ENCODE measurements at places on chromosomes 5 and 9.

DNA sequence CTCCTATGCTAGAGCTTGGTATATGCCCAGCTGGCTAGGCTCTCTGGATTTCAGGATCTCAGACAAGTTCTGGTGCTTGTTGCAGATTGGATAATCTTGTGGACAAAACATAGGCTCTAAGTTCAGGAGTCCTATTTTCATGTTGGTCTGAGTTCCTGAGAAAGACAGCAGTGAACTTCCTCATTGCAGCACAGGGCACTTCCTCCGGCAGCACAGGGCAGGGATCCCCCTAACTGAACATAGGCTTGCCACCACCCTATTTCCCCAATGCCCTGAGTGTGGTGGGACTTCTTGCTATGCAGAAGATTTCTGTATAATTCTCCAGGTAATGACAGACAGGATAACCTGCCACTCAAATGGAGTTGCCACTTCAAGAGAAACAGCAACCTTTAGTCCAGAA is 220.1 kb downstream of the PIK3R1 start:
- DNase-seq: no peak

DNA sequence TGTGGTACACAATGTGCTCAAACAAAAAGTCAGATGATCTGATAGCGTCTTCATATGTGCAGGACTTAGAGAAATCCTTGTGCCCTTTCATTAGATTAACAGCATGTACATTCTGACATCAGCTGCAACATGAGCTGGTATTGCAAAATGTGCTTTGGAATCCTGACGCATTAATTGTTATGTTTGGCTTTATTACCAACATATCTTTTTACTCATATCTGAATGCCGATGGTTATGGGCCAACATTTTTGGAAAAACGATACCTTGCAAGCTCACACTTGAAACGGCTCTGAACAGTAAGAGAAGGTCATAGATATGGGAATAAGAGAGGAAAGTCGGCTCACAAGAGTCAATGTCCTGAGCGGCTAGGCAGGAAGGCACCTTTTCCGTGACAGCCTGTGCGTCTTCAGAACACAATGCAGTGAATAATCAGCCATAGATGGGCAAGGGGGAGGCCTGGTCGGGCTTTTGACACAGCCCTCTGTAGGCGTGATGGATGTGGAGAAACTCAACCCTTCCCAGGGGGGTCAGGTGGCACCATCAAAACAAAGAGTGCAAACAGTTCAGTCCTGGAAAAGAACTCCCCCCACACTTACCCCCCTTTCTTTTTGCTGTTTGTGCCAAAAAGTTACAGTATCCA is 36.4 kb upstream of the GAS1 start:
- no peak for DNase-seq

- no peak for DNase-seq
These were observed 1408.4 kb upstream of the WWC1 start for GRCh38 chr5:166883016-166883415.

DNA sequence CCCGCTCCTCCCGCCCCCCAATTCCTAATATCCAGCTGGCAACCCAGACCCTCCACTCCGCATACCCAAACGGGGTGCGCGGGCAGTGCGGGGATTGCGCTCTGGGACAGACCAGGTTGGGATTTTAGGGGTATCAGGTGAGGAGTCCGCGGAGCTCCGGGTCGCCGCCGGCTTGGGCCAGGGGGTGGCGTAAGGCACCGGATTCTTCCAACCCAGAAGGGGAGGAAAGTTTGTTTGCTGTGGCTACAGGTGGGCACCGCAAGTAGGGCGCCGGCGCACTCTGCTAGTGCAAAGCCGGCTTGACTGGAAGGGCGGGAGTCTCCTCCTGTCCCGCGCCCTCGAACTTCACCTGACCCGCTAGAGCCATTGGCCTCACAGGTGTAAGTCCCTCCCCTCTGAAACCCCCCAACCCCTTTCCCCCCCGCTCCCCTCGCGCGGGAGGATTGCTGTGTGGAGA is 709 bp downstream of the IQGAP2 start:
- DNase-seq: peak; percentile 81

GRCh38 chr5:135203593-135204036 is 169.6 kb upstream of the PITX1 start:
- DNase-seq: no peak

GRCh38 chr5:132764051-132764450 is 13.0 kb downstream of the SEPTIN8 start:
- no peak for DNase-seq

- no peak for DNase-seq
These were observed 11.8 kb upstream of the TMC1 start for GRCh38 chr9:72509635-72510034.

DNA sequence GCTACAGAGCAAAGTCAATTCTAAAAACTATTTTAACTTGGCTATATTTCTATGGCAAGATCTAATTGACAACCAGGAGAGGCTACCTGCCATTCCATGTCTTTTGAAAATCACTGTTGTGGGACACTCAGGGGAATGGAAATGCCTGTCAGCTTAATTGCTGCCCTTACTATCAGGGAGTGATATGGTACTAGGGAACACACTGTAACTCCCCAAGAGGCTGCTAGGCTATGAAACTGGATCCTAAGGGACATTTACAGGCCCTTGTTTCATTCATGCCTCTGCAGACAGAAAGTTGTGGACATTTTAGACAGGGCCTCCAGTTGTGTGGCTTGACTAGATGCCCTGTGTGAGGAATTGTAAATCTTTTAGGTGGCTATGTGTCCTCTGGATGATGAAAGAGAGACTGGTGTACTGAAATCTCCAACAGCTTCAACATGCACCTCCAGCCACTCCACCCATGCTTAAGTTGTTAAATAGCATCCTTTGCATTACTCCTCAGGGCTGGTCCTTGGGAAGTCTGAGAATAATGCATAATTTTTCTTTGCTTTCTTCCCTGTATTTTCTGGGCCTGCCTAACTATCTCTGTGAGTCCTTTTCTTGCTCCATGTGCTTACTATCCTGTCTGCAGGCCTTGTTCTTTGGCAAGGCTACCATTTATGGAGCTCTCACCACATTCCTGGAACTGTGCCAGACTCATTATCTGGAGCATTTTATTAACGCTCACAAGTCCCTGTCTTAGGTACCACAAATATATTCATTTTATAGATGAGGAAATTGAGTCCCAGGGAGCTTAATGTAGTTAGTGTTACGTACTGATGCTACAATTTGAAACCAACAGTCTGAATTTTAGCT is 3.2 kb downstream of the MROH2B start:
- no peak for DNase-seq

- DNase-seq: no peak
These were observed 89.6 kb downstream of the KIF4B start for GRCh38 chr5:155103146-155103545.

- DNase-seq: no peak
These were observed 79.4 kb downstream of the SNX24 start for GRCh38 chr5:122924719-122925395.

DNA sequence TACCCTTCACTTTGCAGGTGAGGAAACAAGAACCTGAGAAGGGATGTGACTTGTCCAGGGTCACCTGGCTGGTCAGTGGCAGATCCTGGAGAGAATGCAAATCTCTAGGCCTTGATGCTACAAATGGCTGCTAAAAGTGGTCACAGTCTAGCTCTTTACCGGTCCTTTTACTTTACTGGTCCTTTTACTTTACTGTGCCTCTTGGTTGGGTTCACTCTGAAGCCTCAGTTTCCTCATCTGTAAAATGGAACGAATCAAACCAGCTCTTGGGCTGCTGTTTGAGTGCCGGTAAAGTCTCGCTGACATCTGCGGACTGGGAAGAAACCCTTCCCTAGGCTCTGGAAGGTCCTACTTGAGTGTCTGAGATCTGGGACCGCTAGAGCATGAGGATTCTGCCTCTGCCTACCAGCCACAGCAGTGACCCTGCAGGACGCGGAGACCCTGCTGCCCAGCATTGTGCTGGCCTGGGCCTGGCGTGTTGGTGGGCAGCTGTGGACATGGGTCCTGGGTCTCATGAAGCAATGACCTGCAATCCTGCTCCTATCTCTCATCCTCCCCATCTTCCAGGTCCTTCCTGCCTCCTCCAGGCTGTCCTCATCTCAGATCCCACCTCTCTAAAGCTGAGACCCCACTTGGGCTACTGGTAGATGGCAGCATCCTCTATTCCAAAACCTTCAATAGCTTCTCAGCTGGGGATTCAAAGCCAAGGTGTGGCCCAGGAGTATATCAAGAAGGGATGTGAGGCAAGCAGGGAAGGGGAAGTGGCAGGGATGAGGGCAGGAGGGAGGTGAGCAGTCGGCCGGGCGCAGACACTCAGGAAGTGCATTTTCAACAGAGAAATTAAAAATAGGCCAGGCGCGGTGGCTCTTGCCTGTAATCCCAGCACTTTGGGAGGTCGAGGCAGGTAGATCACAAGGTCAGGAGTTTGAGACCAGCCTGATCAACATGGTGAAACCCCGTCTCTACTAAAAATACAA is 13.3 kb downstream of the CORO2A start:
- no peak for DNase-seq

DNA sequence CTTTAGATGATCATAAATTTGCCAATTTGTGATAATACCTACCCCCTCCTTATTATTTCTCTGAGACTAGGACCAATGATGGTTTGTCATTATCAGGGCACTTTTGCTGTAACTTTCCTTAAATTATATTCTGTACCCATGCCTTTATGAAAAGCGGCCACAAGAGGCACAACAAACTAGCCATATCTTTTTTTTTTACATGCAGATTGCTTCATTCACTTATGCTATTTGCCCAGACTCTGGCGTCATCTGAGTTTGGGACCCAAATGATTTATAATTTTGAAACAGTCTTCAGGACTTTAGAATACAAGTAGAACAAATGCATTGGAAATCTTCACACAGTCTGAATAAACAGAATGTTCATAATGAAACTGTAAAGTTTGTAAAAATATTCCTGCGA is 408.1 kb downstream of the MAT2B start:
- DNase-seq: no peak

GRCh38 chr5:77024490-77024889 is 5.7 kb upstream of the AGGF1 start:
- no peak for DNase-seq

GRCh38 chr5:109370343-109370742 is 39.4 kb downstream of the PJA2 start:
- DNase-seq: no peak

GRCh38 chr9:97473717-97474116 is 27.7 kb upstream of the TMOD1 start:
- no peak for DNase-seq

GRCh38 chr9:108478431-108479332 is 377.1 kb downstream of the ACTL7B start:
- DNase-seq: no peak

DNA sequence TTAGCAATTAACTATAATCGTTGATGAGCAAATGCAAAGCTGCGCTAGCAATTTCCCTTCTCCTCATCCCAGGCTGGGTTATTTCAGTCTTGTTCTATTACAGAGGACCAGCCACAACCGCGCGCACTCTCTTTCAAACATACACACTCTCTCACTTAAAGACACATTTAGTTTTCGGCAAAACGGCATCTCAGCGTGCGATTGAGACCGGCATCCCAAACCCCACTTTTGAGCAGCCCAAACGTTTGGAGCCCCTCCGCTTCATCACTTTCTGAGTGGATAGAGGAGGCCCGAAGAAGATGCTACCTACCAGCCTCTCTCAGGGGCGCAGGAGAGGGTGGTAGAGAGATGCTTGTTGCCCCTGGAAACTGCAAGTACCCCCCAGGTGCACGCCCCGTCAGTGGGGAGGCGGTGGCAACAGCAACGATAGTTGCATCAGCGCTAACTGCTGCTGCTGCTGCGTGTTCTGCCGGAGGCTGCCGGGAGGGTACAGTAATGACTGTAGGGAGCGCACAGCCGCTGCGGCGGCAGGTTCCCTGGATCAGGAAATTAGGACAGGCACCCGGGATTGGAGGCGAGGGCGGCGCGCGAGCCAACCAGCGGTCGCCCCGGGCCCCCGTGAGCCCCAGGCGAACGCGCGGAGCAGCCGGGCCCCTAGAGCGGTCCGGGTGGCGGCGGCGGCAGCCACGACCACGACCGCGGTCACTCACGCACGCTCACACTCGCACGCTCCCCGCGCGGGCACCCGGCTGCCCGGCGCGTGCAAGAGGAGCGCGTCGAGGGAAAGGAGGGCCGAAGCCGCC is 467 bp upstream of the VLDLR start:
- DNase-seq: peak; percentile 71

DNA sequence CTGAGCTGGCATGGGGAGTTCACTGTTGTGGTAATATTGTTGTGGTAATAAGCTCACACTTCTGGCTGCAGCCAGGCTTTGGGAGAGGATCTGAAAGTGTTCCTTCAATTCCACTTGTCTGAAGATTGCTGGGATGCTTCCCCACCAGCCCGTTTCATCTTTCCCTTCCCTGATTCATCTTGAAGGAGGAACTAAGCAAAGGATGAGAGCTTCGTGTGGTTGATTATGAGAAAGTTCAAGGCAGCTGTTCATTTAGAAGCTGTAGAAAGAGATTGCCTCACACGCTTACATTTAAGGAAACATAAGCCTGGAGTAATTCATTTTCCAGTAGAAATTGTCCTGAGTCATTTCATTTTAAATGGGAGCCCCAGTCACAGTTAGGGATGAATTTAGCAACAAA is 122.4 kb upstream of the GAS1 start:
- no peak for DNase-seq

DNA sequence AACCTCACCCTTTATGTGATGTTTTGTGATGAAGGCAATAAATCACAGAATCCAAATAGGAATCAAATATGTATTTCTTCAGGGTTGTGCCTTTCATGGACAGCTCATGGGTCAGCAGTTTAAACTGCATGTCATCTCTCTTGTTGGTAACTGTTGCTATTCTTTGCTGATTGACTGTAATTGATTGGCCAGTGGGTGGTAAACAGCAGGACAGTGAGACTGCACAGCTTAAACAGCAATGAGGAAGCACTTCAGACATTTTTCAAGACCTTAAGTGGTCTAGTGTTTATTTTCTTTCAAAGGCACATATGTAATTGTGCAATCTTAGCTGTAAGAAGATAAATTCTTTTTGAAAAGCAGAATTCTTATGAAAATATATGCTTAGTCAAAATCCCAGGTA is 260.5 kb downstream of the COX7C start:
- no peak for DNase-seq

GRCh38 chr9:72680593-72681282 is 159.3 kb downstream of the TMC1 start:
- DNase-seq: no peak

DNA sequence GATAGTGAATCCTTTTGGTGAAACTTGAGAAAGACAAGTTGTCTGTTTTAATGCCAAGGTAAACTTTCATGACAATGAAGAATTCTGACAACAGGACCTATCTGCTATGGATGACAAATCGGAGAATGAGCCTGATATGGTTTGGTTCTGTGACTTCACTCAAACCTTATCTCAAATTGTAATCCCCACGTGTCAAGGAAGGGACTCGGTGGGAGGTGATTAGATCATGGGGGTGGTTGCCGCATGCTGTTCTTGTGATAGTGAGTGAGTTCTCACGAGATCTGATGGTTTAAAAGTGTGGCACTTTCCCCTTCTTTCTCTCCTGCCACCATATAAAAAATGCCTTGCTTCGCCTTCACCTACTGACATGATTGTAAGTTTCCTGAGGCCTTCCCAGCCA is 1964.1 kb upstream of the CDH9 start:
- no peak for DNase-seq

DNA sequence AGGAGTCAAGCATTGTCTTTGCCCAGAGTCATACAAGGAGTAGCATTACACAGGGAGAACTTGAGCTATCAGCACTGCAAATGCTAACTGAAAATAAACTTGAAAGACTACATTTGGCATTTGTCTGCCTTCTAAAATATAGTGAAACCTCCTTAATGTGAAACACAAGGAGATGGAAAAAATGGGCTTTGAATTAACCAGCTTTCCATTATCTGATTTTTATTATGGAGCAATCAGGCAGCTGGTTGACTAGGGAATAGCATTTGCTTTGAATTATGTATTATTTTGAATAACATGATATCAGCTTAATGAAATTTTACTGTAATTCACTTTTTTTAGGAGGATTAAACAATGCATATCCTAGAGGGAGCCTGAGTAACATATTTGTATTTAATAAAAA is 130.8 kb downstream of the GDNF start:
- no peak for DNase-seq

Measured in activated naive CD4-positive, alpha-beta T cell treated with anti-CD3 and anti-CD28 coated beads, Interleukin-2, amount 10 ng/mL, durations not matched to agents 7 days and 5 days (primary cell).